ENCODE measurements at places on chromosomes 2 and 18.

GRCh38 chr2:185255566-185255965 is 483.0 kb upstream of the FSIP2 start:
- DNase-seq, result no peak

GRCh38 chr18:297936-298335 is 30.1 kb upstream of the THOC1 start:
- no peak for DNase-seq

- no peak for DNase-seq
Observed at GRCh38 chr2:47072018-47072691, 83.0 kb downstream of the STPG4 start.

DNA sequence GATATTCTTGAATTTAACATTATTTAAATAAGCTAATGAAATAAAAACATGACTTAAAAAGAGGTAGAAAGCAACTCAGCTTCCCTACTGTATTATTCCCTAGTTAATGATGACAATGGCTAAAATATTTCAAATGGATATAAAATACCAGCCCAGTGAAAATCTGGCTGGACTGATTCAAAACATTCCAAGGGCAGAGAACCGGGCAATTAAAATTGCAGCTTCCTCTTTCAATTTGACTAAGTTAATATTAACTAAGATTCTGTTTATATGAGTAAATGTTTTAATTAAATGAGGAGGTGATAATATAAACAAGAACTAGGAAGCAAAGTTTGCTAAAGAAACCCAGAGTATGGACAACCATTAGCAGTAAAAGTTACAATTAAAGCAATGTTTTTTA is 65.6 kb downstream of the RAPH1 start:
- no peak for DNase-seq

DNA sequence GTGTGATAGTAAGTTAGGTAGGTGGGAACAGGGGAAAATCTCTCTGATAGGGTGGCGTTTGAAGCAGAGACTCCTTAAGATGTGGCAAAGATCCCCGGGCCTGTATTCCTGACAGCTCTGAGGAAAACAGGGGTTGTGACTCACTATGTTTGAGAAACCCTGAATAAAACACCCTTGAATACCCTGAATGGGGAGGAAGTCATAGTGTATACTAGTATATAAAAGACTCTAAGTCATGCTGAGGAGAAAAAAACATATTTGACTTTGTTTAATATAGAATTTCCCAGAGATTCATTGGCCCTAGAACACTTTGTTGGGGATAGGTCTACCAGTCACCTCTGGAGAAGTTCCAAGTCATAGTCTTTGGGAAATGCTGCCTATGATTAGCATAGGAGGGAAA is 590.9 kb downstream of the IRS1 start:
- no peak for DNase-seq
